Mammary epithelial cell (primary cell): ENCODE measurements at places on chromosomes 7 and 10.

DNA sequence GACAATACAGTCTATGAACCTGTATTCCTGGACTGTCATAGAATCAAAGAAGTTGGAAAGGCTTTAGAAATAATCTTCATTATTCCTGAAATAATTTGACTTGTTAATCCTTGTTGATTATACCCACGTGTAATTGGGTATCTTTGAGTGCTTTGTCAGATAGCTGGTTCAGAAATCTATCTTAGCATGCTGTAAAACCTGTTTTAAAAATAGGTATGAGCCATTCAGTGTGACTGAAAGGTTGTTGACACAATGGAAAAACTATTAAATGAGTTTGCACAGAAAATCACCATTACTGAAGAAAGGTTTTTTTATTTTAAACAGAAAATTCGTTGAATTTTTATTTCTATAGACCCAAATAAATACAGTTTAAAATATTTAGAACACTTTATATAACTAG, 38.7 kb downstream of the PHTF2 start:
- no peak for DNase-seq

DNA sequence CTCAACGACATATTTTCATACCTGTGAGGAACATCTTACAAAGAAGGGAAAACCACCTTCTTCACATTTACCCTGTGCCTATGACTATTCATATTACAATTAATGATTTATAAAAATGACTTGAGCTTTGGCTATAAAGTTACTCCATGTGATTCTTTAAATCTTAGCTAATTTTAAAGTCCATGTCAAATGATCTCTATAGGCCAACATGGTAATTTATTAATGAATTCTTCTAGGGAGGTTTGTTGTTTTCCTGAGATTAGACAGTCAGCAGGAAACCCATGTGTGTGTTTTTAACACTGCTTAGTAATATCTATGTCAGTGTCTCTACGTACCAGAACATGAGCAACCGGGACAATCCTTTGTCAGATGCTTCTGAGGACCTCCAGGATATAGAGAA, 307.3 kb downstream of the IPMK start:
- no peak for DNase-seq

DNA sequence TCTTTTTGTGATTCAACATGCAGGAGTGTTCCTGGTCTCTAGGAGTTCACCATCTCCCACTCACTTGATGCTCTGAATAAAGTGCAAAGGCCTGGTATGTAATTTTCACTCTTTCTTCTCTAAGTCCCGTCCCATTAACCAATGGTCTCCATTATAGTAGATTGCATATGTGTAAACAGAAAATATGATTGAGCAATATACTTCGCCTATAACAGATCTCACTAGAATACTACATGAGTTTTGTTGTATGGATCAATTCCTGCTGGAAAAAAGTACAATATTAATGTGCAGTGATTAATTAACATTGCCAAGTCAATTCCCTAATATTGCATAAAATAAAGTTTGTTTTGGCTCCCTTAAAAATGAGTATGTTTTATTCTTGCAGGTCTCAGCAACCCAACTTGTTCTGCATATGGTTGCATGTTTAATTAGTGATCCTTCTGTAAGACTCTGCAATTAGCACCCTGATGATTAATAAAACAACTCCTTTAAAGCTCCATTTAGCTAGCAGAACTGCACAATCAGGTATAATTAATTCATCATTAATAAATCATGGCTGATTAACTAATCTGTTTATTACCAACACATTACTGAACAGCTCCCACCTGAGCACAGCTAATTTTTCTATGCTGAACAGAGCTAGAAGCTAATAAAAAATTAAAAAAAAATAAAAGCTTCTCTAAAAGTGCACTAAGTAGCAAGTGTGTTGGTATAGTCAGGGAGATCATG, 37.8 kb upstream of the ATOH7 start:
- no peak for DNase-seq

DNA sequence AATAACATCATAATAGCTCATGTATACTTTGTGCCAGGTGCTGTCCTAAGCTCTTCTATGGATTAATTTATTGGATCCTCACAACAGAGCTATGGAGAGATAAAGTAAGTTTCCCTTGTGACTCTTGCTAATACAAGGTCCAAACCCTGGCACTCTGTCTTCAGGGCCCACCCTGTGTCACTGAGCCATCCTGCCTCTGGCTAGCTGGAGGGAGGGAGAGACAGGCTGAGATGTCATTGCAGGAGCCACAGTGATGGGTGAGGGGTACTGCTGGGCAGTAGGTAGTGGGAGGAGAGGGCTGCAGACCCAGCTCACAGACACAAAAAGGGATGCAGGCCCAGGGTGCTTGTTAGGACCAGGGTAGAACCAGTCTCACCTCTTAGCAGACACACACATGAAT, 16.9 kb downstream of the GCK start:
- no peak for DNase-seq

DNA sequence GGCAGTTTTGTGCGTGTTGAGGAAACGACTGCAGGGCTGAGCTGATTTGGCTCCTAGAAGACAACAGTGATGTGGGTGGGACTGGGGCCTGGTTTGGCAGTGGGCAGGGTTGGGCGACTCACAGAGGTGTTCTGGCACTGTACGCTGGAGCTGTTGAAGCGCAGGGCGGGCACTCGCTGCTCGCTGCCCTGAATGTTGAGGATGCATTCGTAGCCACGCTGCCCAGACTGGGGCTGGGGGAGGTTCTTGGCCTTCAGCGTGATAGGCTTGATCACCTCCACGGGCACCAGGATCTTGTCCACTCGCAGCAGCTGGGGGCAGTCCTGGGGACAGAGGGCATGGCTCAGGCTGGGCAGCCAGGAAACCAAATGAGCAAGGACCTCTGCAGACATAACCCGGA, 365.4 kb downstream of the PLXNA4 start:
- no peak for DNase-seq

- DNase-seq: no peak
Measured at GRCh38 chr10:86164174-86164774, 202.3 kb downstream of the GRID1 start.

DNA sequence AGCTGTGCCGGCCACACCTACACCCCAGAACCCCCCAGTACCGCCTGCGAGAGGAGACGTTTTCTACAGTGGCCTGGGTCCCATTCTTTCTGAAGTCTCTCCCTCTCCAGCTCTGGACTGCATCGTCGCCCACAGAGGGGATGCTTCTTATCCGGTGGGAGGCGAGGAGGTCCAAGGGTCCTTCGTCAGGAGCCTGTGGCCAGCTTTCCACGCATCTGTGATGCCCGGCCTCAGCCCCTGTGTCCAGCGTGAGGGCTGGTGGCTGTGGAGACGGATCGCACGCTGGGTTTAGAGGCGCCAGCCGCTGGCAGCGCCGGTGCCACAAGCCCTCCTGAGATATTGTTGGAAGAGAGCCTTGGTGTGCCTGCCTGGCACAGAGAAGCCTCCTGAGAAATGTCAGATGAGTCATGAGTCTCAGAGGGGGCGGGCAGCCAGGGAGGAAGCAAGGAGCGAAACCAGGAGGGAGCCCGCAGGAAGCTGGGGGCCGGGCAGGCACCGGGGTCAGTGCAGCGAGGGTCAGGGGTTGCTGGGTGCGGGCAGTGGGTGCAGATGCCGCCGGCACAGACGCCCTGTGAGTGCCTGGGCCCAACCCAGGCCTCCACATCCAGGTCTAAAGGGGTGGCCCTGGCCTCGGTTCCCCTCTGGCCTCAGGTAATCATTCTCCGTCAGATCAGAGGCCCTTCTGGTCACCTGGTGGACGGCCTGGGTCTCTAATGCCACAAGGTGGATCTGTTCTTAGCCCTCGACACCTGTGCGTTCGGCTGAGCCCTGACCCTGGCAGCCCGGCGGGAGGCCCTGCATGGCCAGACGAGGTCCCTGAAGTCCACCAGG, 86.0 kb upstream of the DIP2C start:
- no peak for DNase-seq

- DNase-seq: no peak
Measured at GRCh38 chr10:60353519-60354258, 36.0 kb downstream of the ANK3 start.

GRCh38 chr10:21705142-21705827, 171.3 kb downstream of the MLLT10 start:
- no peak for DNase-seq

DNA sequence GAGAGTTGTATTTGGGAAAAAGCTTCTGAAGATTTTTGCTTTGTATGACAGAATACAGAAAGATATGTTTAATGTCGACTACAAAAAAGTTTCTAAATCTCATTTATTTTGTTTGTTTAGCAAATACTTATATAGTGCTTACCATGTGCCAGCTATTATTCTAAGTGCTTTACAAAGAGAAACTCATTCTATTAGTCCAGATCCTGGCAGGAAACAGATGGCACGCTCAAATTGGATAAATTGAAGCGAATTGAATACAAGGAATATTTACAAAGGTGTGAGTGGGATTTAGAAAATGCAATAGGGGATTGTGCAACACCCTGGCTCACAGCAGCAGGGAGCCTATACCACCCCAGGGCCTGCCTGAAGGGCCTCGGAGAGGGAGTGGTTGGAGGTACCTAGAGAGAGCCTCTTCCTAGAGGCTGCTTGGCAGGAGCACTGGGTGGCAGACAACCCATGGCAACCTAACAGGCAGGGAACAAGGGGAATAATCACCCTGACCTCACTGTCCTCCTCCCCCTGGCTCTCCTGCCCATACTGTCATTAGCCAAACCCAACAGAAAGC, 27.6 kb upstream of the FAM204A start:
- DNase-seq: no peak
